ENCODE measurements at places on chromosomes 6 and 20.
A peak's percentile ranks its signal among the peaks of the same experiment; 100 is the strongest.

- no peak for DNase-seq
Observed at GRCh38 chr6:160254467-160255312, 3.9 kb downstream of the SLC22A2 start.

DNA sequence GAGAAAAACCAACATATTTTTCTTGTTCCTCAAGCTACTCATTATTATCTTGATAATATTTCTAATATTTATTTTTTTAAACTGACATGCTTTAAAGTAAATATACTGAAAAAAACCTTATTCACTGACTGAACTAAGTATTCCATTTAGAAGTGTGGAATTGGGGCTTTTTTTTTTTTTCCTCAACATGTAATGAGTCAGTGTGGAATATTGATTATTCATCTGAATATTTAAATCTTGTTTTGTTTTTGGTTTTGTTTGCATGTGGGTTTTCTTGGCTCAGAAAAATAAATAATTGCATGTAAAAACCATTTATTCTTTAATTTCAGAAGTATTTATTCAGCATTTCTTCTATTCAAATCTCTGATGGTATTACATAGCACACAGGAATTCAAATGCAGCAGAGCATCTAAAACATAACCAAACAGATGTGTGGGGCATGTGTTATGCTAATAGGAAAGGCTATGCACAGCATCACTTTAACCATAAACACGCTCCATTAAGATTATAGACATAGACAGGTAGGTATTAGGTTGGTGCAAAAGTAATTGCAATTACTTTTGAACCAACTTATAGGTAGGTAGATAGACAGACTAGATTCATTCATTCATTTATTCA lies 166.5 kb downstream of the PLCB1 start:
- no peak for DNase-seq

- DNase-seq = no peak
Observed at GRCh38 chr6:168122011-168122410, 43.0 kb upstream of the FRMD1 start.

GRCh38 chr6:29834564-29835436 lies 7.2 kb downstream of the HLA-G start:
- DNase-seq = peak; percentile 57

GRCh38 chr6:151101161-151101815 lies 138.5 kb upstream of the AKAP12 start:
- DNase-seq = no peak

- no peak for DNase-seq
Observed at GRCh38 chr6:13011612-13012146, 295.1 kb downstream of the PHACTR1 start.

DNA sequence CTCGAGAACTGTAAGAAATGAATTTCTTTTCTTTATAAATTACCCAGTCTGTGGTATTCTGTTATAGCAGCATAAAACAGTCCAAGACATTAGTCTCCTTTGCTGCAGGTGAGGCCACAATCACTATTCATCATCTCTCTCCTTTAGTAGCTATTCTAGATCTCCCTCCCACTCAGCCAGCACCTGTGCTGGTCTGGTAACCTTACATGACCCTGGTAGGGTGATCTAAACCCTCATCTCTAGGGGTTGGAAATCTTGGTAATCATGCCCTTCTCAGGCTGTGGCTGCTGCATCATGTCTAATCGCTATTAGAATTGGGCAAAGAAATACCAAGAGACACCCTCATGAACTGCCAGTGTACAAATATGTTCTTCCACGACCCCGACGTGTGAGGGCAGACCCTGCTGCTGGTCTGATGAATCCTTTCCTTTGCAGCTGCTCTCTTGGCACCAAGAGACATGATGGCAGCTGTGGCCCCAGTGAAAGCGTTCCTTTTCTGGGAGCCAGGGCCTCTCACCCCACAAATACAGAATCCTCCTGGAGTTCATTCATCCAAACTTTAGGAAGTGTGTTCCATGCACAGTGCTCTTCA lies 23.0 kb upstream of the IGF2R start:
- no peak for DNase-seq

- DNase-seq = no peak
Observed at GRCh38 chr6:163668061-163668426, 253.5 kb downstream of the QKI start.

- no peak for DNase-seq
Observed at GRCh38 chr6:123962508-123962907, 158.8 kb downstream of the NKAIN2 start.

DNA sequence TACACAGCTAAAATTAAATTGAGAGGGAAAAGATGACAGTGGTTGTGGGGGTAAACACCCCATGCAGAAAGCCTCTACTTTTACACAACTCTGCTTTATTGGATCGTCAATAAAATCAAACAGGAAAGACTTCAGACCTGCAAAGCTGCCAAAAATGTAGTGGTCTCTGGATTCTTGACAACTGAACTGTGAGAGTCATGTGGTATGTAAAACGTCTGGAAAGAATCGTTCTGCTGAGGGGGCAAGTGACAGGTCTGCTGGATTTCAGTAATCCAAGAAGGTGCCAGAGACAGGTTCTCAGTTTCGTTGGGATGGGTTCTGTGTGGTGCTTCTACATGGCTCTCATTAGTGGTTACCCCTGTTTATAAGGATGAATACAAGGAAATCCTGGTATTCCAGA lies 63.3 kb downstream of the TSPYL4 start:
- DNase-seq = no peak

DNA sequence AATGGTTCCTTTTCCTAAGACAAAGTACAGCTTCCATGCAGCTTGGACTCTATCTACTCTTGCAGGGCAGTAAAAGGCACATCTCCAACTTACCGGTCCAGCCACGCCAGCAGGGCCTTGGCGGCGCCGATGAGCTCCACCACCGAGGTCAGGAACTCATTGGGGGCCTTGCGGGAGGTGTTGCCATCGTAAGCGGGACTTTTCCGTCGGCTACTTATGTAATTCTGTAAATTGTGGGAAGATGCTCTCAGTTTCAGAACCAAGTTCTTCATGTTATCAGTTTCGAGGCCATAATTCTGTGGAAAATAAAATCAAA lies 68.5 kb downstream of the CNKSR3 start:
- no peak for DNase-seq

DNA sequence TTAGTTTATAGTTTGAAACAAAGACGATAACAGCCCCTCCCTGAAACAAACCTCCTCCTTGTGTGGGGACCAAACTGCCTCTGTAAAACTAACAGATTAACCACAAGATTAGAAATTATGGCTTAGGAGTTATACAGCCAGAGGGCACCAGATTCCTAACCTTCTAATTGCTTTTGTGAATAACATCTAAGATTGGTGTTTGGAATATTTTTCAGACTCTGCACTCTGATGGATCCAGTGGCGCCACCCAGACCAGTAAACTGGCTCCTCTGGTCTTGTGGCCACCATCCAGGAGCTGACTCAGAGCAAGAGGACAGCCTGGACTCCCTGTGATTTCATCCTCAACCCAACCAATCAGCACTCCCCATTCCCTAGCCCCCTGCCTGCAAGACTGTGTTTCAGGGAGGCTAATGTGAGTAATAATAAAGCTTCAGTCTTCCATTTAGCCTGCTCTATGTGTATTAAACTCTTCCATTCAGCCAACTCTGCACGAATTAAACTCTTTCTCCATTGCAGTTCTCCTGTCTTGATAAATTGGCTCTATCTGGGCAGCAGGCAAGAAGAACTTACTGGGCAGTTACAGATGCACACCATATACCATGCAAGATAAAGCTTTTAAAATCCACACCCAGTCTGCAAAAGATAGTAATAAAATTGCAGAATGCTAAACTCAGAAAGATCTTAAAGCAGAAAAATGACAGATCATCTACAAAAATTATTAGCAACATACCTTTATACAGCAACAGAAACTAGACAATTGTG lies 58.5 kb upstream of the SLC22A16 start:
- no peak for DNase-seq

DNA sequence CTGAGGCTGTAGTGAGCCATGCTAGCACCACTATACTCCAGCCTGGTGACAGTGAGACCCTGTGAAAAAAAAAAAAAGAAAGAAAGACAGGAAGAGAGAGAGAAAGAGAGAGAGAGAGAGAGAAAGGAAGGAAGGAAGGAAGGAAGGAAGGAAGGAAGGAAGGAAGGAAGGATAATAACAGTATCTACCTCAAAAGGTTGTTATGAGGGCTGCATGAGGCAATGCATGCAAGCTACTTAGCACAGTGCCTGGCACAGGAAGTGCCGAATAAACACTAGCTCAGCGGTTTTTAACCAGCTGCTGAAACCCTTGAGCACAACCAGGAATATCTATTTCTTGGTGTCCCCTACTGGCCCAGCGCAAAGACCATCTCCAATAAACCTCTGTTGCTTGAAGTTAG lies 62.3 kb upstream of the TBC1D7 start:
- peak; percentile 17 for DNase-seq

DNA sequence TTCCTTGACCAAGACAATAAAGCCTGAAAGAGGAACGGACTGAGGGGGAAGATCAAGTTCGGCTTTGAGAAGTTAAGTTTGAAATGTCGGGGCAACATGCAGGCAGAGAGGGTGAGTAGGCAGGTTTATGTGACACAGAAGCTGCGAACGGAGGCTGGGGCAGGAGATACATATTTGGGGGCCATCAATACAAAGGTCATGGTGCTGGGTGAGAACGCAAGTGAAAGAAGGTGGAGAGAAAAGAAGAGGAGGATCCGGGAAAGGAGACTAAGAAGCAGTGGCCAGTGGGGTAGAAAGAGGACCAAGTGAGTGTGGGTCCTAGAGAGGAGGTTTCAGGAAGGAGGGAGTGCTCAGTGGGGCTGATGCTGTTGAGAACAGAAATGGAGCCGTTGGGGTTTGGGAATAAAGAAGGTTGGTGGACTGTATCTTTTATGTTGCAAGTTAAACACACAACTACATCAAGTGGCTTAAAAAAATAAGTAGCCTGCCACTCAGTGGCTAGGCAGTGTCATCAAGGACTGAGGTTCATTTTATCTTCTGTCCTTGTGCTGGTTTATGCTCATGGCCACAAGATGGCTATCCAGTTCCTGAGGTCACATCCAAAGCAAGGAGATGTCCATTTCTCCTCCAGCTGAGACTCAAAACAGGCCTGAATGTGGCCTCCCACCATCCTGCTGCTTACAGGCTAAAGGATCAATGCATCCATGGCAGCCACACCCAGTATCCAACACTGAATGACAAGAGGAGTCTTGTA lies 1.7 kb upstream of the BLCAP start:
- DNase-seq = no peak

GRCh38 chr20:33933469-33933909 lies 60.2 kb upstream of the RALY start:
- DNase-seq = peak; percentile 59

DNA sequence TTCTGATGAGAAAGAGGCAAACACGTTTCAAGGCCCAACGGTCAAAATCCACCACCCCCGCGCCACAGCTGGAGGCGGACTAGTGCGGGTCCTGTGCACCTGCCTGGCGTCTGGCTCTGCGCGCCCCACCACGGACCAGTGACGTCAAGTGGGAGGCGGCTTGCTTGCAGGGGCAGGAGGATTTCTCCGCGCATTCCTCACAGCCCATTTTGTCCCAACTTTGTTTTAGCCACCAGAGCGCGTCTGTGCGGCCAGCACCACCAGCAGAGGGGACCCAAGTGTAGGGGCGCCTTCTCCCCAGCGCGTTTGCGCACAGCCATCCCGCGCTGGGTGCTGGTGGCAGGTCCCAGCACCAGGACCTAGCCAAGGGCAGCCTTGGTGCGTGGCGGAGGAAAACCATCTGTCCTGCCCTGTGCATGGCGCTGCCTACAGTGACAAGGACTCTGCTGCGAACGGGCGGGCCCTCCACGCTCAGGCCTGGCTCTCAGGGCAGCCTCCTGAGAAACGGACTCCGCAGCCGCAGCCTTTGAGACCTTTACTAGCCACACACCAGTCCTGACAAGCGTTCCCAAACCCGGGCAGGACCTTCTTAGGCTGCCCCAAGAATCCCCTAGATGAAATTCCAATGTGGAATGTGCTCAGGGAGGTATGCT lies 194.8 kb upstream of the EXOC2 start:
- no peak for DNase-seq

- DNase-seq = no peak
Observed at GRCh38 chr6:149305372-149305771, 12.1 kb upstream of the TAB2 start.

GRCh38 chr6:108621117-108621516 lies 60.4 kb downstream of the FOXO3 start:
- DNase-seq = peak; percentile 8

GRCh38 chr6:25619217-25619616 lies 32.8 kb upstream of the SCGN start:
- DNase-seq = no peak

DNA sequence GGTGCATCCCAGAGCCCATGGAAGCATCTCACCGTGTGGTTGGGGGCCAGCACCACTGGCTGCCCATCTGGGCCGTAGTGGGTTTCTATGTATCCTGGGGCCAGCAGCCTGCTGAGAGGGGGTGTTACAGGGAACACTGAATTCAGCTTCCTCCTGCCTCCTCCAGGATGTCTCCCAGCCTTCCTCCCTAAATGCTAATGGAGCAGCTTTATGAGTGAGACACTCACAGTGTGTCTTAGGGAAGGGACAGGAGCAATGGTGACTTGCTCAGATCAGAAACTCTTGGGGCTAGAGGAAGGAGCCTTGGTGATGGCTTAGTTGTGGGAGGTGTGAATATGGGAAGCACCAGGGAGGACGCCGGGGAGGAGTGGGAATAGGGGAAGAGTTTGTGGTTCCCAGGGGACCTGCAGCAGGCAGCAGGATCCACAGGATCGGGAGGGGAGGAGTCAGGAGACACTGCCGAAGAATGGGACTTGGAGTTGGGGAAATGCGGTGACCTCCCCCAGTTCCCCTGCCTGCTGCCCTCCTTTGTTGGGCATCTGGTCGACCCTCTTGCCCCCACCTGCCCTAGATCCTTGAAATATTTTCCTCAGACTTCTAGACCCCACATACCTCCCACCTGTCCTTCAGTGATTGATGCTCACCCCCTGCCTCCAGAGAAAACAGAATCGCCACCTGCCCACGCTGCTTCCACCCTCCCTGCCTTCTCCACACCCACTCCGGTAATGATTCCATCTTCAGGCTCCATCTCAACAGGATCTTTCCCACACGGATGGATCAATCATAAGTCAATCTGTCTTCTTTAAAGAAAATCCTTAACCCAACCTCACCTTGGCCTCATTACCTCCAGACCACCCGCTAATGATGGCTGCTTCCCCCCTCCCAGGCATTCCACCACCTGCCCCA lies 6.6 kb downstream of the ADAM33 start:
- DNase-seq = no peak

GRCh38 chr6:3360727-3361045 lies 96.2 kb downstream of the SLC22A23 start:
- DNase-seq = no peak

DNA sequence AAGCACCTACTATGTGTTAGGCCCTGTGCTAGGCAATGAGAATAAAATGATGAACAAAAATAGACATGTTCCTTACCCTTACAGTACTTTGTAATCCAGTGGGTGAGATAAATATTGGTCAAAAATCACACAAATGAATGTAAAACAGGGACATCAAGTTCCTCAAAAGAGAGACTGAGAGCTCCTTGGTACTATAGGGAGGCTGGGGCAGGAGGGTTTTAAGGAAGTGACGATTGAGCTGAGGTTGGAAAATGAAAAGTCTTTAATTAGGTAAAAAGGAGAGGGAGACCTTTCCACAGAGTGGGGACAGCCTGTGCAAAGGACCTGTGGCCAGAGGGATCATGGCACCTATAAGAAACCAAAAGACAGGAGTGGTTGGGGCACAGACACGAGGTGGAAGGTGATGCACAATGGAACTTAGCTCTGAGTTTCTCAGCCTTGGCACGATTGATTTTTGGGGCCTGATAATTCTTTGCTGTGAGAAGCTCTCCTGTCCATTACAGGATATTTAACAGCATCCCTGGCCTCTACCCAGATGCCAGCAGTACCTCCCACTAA lies 140.3 kb downstream of the CEP57L1 start:
- no peak for DNase-seq
